ENCODE measurements at places on chromosomes 12 and 14.

DNA sequence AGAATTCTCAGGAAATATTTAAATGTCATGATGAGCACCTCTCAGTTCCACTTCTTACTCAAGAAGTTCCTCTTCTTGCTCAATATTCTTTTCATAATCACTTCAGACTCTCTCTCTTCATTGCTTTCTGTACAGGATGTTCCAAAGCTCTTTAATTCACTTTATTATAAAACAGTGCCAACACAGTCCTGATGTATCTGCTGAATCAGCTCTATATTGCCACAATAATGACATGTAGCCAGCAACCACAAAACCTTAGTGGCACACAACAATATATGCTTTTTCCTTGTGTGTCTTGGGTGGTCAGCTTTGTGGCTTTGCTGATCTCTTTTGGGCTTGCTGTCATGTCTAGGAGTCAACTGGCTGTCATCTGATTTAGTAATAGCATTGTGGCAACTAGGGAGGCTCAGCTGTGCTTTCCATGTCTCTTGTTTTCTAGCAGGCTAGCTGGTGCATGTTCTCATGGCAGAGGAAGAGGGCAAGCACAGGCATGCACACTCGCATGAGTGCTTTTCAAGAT lies 52.8 kb upstream of the SLC2A13 start:
- DNase-seq: no peak

DNA sequence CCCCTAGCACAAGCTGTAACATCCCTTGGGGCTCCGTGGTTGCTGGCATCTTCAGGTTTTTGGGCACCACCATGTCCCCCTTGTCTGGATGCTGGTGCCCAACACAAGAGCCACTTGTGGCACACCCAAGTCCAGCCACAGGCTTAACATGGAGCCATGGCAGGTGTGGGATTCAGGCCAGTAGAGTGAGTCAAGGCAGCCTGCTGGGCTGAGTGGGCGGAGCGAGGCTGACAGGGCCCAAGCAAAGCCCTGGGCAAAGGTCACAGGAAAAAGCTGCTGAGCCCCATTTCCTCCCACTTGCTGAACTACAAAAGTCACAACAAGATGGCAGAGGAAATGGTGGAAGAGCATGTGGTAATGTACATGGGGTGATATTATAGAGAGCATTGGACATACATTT lies 950.7 kb upstream of the FLRT2 start:
- no peak for DNase-seq

DNA sequence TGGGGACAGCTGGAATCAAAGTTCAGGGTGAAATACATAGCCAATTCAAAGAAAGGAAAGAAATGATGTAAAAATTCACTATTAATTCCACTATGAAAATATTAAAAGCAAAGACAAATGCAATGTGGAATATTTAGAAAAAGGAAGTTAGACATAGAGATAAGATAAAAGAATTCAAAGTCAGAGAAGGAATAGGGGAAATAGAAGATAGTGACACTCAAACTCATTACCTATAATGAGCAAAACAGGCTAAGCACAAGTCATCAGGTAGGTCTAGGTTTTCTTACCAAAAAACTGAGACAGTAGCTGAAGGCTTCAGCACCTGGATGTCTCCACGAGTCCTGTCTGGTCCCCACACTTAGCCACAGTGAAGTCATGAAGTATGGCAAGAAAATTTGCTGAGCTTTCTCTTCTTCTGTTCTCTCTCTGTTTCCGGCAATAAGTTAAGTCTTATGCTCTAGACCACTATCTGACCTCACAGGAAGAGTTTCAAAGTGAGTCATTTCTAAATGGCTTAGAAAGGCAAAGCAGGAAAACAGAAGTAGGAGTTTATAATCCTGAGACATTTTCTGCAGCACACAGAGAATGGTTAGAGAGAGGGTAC lies at the start of gene C3AR1:
Gene C3AR1, minus strand, starts transcription at position 369 of the 604 bp plus-strand sequence. CDS start 6,174 bp downstream, outside the sequence.
- DNase-seq: no peak

DNA sequence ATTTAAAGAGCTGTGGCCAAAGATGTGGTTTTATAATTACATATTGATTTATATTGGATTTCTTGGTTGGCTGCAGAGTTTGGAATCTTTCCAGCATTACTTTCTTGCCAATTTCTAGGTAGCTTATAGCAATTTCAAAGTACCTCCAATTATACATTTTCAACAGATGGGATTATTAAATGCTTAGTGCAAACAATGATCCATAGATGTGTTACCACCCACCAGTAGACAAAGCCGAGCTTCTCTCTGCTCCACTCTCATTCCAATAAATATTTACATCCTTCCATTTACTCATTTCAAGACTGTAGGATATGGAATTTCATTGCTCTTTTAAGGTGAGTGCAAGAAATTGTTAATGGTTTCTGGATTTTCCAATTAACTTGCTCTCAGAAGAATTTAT lies 21.6 kb upstream of the TMCC3 start:
- DNase-seq: no peak

- no peak for DNase-seq
Observed at GRCh38 chr14:52031781-52032180, 37.1 kb downstream of the NID2 start.

DNA sequence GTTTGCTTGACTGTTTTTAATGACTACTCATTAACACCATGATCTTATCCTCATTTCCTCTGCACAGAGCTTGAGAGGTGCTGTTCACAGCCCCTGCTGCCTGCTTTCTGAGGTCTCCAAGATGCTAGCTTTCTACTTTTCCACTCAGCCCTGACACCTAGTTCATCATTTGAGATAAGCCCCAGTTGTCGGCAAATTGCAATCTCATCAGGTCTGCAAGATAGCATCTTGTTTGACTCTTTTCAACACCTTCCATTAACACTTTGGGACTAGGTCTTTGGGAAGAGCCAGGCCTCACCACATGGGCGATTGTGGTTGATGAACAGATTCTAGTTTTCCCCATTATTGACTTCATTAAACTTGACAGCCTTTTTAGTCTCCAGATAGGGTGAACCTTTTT lies 904.8 kb downstream of the DIO2 start:
- DNase-seq: no peak

DNA sequence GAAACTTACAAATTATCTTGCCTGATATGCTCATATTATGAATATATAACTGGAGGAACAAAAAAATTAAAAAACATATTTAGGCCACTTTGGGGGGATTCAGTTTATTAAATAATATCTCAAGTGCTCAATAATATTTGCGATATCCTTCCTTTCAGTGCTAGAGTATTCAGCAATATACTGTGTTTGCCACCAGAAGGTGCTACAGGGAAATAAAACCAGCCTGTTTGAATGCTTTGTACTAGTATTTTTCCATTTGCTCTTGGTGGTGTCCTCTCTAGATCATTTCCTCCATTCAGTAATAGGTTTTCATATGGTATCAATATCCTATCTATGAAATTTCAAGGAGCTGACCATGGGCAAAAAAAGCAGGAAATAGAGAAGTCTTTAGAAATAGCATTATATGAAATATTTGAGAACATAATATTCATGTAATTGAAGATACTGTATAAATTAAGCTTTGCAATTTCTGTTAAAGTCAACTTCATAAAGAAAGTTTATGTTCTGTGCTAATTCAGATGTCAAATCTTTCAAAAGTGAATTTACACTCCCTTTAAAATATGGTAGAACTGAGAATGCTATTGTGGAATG lies 106.2 kb upstream of the NAV3 start:
- DNase-seq: no peak

DNA sequence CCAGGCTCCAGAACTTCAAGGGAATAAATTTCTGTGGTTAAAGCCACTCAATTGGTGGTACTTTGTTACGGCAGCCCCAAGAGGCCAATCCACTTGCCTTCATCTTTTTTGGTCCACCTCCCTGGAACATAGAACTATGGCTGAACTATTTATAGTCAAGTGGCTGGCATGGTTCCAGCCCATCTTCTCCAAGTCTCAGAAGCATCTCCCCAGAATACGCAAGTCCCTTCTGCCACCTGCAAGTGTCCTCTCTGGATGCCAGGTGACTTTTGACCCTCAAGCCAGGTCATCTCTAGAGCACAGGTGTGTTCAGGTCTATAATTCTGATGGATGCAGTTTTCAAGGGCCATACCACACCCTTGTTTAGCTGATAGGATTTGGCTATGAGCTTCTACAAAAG lies 371.5 kb downstream of the AACS start:
- no peak for DNase-seq

GRCh38 chr14:53668897-53669296 lies 287.7 kb downstream of the BMP4 start:
- no peak for DNase-seq

DNA sequence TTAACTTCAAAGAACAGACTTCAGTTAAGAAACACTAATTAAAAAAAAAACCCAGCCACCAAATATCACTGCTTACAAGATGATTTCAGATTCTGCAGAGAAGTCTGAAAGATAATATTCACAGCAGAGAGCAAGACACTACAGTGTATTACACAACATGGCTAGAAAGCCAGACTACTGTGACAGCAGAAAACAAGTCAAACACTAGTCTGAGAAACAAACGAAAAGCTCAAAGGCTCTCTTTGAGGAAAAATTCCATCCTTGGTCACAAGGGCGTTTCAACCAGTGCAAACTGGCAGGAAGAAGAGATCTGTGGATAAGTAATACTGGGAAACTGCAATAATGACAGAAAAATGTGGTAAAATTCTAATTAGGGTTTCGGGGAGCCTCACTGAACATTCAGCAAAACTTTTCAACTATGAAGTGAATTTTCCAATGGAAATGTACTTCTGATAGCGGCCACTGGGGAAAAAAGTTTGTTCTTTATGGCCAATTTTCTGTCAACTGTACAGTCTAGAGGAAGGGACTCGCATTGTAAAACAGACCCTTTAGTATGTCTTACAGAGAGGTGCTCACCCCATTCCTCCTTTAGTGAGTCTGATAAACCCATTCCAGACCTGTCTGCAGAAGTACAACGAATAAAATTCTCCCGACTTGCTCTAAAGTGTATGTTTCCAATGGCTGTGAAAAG lies 50.4 kb downstream of the ACADS start:
- DNase-seq: no peak

DNA sequence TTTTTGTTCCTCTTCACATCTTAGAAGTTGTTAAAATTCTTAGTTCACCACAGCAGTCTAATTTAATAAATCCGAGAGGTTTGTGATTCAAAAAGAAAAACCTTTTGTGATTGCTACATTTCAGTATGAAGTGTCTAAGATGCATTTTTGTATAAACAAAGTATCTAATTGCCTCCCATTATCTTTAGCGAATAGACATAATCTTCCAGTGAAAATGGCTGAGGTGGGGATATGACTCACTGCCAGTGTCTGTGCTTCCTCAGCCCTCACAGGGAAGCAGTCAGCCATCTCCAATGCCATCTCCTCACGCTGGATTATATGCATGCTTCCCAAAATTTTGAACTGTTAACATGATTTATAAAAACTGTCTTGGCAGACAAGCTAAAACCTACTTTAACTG lies 7.6 kb downstream of the GCH1 start:
- no peak for DNase-seq

DNA sequence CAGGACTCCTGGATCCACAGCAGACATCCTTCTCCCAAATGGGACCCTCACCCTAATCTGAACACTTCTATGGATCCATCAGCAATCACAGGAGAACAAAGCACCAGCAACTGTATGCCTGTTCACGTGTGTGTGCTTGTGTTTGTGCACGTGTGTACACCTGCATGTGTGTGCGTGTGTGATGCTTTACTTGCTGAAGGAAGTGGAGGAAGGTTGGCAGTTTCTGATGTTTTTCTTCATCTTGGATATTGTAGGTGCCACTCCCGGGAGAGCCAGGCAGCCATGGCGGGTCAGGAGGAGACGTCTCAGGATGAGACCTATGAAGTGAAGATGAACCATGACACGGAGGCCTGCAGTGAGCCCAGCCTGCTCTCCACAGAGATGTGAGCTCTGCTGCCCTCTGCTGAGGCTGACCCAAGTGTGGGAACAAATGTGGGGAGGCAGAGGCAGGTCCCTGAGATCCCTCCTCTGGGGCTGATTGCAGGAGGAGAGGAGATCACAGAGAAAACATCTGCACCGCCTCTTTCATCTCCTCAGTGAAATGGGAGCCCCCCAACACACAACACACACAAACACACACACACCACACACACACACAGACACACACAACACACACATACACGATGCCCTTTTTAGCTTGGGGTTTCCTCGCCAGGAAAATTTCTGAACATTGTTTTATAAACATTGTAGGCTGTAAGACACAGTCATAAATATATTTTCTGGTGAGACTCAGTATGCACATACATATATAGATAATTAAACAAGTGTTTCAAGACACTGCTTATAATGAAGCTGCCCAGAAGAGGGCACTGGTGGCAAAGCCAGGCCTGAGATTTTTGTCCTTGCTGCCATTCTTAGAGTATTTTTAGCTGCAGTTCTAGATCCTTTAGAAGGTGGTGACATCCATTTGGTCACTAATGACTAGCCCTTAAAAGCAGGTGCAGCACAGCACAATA lies 112.2 kb upstream of the FKBP4 start:
- DNase-seq: no peak

DNA sequence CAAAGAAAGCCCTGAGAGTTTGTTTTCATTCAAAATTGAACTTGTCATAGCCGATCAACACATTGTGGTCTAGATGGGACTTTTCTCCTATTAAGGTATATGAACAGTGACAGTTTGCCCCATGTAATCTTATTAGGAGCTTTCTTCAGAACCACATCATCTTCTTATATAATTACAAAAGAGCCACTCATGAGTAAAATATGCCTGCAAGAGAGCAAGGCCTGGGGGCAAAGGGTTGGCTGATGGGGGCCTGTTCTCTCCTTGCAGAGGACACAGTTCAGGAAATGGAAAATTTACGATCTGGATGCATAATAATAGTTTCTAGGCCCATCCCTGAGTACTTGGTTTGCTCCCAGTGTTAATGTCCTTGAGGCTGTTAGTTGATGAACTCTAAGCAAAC lies 87.8 kb downstream of the FLRT2 start:
- DNase-seq: no peak

DNA sequence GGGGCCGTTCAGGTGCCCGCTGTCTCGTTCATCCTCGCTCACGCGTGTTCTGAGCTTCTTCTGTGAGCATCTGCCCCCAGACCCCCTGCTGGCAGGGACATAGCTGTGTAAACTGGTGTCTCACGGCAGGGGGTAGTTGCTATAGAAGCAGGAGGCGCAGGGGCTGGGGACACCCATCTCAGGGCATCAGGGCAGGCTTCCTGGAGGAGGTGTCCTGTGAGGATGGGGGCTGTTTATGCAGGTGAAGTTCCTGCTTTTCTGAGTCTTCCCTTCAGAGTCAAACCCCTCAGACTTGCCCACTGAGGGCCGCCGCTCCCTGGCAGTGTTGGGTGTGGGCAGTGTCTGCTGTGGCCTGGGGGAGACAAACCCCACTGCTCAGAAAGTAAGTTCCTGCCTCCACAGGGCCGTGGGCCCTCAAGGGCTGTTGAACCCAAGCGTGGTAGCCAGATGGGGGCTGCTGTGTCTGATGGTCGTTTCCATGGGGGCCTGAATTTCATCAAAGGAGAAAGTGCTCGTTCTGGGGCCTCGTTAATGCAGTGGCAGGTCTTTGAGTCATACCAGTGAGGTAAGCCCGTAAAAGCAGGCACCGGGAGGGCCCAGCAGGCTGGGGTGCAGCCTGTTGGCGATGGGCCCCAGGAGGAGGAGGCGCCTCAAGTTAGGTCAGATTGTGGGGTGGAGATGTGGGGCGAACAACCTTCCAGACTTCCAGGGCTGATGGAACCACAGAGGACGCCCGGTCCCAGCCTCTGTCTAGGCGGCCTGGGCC lies 23.4 kb downstream of the KIF26A start:
- DNase-seq: no peak
